Activated CD4-positive, alpha-beta T cell treated with anti-CD3 and anti-CD28 coated beads for 36 hours (primary cell): ENCODE measurements at places on chromosomes 3 and 15.

GRCh38 chr3:143478115-143478693, 358.6 kb downstream of the CHST2 start:
- DNase-seq: no peak

DNA sequence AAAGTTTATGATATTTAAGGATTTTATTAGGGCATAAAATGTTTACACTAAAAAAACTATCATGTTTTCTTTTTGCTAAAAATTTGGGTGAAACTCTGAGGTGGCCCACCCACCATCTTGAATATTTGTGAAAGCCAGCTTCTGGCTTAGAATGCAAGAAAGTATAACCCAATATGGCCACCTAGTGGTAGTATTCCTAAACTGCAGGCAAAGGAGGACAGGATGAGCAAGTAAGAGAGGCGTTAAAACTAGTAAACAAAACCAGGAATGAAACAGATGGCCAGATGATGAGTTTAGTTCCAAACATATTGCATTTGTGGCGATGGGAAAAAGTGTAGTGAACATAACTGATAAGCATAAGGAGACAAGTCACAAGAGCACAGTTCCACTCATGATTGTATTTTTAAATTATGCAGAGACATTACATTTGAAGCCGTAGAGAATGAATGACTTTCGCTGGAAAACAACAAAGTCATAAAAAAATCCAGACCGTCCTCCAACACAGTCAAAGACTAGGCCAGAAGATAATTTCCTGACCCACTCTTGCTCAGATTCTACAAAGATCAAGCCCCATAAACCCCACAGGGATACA, 103.3 kb upstream of the PRTG start:
- DNase-seq: peak; percentile 52

DNA sequence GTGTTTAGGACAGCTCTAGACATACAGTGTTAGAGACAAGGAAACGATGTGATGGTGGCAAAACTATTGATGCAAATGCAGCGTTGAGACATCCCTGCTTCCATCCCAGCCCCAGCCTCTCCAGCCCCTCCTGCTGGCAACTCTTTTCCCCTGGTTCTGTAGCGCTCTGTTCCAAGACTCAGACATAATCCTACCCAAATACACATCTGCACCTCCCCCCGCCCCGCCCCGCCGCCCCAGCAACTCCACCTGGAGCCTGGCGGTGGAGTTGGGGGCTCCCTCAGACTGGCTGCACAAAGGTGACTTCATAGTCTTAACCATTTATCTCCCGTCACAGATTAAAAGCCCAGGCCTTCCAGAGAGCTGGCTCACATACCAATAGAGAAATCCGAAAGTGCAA, 7.2 kb upstream of the SEC22A start:
- DNase-seq: no peak

DNA sequence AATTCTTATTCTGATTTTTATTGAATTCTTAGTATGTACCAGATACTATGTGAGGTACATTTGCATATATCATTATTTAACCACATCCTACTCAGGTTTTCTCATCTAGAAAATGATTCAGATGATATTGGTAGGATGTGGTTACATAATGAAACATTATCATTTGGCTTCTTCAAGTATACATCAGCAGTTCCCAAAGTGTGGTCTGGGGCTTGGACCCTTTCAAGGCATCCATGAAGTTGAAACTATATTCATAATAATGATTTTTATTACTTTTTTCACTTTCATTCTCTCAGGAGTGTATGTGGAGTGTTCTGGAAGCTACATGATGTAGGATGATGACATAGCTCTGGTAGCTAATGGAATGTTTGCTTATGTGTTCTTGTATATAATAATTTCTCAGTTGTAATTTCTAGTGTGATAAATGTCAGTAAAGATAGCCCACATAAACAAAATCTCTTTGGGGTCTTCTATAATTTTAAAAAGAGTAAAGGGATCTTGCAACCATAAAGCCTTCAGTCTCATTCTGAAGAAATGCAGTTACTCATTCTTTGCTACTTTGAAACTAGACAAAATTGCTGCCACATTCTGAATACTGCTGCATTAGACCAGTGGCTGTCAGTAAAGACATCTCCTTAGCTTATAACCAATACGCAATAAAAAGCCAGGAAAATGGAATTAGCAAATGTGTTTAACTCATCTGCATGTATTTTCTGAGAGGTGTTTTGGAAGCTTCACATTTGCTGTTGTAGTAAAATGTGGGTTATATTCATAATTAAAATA, 95.8 kb downstream of the PPARG start:
- no peak for DNase-seq

- peak; percentile 21 for DNase-seq
These were observed 33.1 kb downstream of the RAB11A start for GRCh38 chr15:65902373-65902772.

GRCh38 chr15:79209116-79209515, 73.4 kb upstream of the ANKRD34C start:
- DNase-seq: no peak

- DNase-seq: no peak
These were observed 603.2 kb upstream of the KCNMB2 start for GRCh38 chr3:177932750-177933660.

DNA sequence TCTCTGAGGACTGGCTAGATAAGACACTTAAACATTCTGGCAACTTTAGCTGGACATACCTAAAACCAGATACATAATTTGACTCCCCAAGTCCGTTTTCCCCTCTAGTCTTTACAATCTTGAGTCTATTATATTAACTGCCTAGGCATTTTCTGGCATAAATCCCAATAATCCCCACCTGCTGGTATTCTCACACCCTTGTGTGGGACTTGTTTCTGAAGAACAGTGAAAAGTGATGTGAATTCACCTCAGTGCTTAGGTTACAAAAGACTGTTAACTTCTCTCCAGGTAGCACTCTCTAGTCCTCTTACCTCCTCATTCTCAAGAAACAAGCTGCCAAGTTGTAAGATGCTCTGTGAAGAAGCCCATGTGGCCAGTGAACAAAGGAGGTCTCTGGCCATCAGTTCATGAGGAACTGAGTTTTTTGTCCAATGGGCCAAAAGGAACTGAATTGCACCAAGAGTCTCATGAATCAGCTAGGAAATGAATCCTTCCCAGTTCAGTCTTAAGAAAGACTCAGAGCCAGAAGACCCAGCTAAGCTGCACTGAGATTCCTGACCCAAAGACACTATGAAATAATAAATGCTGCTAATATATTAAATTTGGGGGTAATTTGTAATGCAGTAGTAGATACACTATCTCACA, 4.1 kb downstream of the OSBPL11 start:
- no peak for DNase-seq

- DNase-seq: no peak
These were observed 8.0 kb upstream of the CCDC33 start for GRCh38 chr15:74227968-74228722.

DNA sequence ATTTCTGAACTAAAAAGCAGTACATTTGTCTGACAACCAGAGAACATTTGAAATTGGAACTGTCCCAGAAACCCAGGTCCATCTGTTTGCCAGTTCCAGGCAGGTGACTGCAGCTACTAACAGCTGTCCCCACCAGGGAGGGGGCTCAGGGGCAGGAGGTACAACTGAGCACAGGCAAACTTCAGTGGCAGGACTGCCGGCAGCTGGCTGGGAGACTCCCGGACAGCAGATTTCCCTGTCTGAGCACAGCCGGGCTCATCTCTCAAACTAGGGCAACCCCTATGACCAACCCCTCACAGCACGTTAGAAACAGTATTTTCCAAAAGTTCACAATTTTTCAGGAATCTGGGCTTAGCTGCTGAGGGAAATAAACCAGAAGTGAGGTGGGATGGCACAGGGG, 88.8 kb downstream of the MEGF11 start:
- no peak for DNase-seq

DNA sequence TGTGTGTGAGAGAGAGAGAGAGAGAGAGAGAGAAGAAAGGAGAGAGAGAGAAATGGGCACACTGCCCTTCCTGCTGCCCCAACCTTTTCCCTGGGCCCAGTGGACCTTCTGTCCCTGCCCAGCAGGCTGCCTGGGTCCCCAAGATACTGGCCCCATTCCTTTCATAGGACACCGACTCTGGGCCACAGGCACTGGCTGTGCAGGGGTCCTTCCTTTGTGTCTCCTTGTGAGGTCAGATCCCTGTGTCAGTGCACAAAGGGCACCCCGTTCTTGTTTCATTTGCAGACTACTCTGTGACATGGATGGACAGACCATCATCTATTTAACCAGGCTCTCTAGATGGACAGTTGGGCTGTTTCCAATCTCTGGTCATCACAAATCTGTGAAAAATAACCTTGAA, 21.3 kb upstream of the KLF13 start:
- DNase-seq: no peak

DNA sequence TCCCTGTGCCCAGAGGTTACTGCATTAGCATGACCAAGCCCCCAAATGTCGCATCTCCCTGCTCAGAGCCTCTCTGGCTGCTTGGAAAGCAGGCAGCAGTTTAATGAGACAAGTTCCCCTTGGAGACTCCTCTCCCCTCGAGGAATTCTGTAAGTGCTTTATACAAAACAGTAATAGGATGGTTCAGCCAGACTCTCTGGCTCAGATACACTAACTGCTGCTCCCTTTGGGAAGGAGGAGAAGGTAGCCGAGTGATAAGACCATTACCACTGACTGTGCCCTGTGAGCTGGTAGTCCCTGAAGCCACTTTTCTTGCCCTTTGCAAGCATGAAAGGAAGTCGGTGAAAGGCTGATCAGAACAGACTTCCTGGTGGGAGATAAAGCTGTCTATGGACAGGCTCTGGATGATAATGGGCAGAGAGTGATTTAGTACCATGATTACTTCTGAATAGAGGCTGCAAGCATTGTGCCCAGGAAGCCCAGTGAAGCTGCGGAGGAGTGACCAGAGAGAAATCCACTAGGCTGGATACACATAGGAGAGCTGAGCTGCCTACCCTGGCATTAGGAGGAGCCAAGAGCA, 100.8 kb downstream of the SEMA6D start:
- DNase-seq: no peak
